Psoas muscle (tissue), 8 donors: ENCODE measurements at places on chromosomes 13 and 19.

DNA sequence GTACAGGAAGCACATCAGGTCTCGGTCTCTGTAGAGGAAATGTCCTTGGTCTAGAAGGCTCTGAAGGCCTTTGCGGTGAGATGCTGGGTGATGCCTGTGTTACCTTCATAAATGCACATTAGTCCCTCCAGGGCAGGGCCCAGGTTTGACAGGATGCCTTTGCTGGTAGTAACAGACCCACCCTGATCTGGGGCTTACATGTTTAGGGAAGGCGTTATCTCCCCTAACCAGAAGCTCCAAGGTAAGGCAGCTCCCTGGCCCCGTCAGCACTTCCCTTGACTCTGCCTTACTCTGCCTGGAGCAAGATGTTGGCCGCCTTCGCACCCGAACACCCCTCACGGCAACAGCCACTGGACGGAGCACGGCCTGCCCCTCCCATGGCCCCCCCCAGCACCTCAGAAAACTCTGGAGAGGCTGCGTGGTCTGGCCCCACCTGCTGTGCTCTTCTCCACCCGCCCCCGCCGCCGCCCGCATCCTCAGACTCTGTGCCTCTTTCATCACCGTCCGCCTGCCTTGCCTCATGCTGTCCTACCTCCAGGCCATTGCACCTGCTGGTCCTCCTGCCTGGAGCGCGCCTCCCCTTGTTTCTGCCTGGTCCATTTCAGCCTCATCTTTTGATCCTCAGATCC is 9.1 kb downstream of the AP2A1 start:
- no peak for DNase-seq

DNA sequence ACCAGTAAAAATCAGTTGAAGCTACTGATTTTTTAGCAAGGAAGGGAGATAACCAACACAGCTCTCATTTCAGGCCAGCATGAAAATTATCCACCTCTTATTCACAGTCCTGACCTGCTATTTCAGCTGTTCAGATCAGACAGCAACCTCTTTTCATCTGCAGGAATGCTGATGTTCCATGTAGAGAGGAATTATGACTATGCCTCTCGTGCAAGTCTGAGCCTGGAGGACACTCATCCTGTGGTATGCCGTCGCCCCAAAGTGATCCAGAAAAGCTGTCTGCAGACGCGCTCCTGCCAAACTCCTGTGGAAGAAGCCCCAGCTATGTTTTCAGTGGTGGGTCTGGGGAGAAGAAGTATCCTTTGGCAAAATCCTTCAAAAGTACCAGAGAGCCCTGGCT is 563.5 kb upstream of the SLITRK1 start:
- DNase-seq, result no peak

DNA sequence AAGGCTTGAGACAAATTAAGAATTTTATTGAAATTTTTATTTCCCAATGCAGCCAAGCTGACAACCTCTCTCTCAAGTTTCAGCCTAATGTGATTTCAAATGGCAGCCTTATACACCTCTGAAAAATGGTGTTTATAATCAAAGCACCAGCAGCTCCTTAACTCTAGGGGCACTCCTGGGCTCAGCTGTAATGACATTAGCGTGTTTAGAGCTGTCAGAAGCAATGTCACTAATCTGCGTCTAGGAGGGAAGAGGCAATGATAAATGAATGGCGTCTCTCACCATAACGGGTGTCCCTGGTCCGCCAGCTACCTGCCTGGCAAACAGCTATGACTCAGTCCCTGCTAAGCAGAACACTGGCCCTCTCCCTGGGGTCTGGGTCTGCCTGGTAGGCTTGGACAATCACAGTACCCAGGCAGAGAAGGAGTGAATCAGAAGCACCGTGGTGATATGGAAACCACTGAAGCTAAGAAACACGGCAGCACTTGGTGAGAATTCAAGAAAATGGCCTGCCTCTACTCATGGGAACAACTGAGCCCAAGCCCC is 131.8 kb upstream of the VSTM2B start:
- DNase-seq, result no peak

DNA sequence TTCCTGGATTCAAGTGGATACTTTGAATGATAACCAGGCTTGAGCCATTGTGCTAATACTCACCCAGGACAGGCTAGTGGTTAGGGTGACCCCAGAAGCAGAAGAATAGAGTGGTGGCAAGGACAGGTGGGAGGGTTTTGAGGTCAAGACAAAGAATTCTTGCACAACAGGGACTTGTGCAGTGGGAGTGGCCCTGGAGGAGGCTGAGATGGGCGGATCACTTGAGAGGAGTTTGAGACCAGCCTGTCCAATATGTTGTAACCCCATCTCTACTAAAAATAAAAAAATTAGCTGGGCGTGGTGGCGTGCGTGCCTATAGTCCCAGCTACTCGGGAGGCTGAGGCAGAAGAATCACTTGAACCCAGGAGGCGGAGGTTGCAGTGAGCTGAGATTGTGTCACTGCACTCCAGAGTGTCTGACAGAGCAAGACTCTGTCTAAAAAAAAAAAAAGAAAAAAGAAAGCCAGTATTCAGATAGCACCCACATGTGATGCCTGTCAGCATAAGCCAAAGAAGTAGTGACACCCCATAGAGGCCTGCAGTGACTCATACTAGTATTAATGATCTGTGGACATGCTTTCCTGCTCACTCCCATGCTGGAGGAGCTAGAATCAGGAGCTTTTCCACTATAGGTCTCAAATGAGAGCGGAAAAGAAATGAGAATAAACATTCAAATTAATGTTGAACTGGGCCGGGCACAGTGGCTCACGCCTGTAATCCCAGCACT is 78.7 kb downstream of the RNF17 start:
- no peak for DNase-seq

GRCh38 chr13:39612023-39612637 is 9.1 kb upstream of the LHFPL6 start:
- no peak for DNase-seq

GRCh38 chr19:27776020-27776419 is 1436.9 kb downstream of the UQCRFS1 start:
- DNase-seq, result no peak

DNA sequence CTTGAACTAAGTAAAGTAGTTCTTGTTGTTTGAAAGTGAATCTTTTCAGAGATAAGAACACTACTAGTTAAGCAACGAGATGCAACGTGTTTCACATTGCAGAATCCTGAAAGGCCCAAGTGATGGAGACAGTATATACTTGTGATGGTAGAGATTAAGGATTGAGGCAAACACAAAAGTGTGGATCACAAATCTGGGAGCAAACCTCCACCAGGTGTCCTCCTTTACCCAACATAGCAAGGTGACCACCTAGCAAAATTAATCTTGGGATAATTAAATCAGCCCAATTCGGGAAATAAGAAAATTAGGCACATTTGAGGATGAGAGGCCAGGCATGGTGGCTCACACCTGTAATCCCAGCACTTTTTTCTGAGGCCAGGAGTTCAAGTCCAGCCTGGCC is 563.9 kb downstream of the DACH1 start:
- DNase-seq, result no peak

DNA sequence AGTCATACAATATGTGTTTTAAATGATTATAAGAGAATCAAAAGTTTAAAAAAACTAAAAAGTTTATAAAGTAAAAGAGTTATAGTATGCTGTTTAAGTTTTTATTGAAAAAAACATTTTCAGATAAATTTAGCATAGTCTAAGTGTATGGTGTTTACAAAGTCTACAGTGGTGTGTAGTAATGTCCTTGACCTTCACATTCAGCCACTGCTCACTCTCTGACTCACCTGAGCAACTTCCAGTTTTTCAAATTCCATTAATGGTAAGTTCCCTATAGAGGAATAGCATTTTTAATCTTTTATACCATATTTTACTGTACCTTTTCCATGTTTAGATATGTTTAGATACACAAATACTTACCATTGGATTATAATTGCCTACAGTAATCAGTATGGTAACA is 842.4 kb upstream of the KLHL1 start:
- DNase-seq, result no peak

DNA sequence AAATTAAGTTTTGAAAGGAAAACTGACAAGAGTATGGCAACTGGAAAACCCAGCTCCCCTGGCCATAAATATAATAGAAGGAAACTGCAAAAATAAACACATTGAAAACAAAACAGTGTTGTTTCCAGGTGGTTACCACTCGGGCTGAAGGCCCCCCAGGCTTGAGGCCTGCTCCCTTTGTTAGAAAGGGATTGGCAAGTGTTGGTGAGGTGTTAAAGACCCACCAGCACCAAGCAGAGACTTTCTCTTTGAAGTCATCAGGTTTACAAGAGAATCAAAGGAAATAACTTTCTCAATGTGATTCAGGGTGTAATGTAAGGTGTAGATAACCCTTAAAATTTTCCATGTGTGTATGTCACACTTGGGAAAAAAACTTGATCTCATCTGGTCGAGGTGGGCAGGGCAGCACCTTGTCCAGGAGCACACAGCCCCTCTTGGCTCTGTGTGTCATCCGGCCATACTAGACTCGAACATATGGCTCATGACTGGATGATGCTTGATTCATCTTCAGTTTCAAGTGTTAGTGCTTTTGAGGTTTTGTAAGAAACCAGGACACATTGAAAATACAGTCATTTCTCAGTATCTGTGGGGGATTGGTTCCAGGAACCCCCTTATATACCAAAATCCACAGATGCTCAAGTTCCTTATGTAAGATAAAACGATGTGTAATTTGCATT is 7.8 kb downstream of the ACTN4 start:
- no peak for DNase-seq

- no peak for DNase-seq
Measured at GRCh38 chr19:18941628-18942354, 774 bp upstream of the HOMER3 start.

DNA sequence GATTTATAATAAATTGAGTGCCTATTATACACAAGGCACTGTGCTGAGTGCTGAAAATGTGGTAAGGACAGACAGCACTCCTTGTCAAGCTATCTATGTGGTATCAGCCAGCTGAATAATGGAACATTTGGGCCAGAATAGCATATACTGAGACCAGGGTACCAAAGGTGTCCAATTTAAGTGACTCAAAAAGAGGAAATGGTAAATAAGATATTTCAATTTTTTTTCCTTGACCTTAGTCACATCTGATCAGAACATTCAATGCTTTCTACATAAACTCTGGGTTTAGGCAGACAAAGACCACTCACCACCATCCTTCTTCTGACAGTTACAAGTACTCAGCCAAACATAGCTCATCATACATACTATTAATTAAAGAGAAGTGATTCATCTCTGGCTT is 43.2 kb downstream of the RCBTB2 start:
- no peak for DNase-seq

- no peak for DNase-seq
Measured at GRCh38 chr19:18646535-18647370, 9.9 kb downstream of the KLHL26 start.

DNA sequence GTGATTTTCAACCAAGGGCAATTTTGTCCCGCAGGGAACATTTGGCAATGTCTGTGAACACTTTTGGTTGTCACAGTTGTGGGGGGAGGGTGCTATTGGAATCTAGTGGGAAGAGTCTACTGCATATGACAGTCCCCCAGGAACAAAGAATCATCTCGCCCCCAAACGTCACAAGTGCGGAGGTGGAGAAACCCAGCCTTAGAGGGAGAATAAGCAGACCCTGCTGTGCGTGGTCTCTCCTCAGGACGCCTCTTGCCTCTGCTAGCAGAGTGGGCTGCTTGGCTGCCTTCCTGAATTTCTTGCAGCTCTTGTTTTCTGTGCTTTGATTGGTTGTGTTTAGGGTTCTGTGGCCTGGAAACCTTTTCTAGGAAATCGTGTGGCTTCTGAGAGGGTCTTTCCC is 42.5 kb downstream of the NFIX start:
- no peak for DNase-seq

- DNase-seq, result no peak
Measured at GRCh38 chr13:38147050-38147449, 202.6 kb upstream of the UFM1 start.

DNA sequence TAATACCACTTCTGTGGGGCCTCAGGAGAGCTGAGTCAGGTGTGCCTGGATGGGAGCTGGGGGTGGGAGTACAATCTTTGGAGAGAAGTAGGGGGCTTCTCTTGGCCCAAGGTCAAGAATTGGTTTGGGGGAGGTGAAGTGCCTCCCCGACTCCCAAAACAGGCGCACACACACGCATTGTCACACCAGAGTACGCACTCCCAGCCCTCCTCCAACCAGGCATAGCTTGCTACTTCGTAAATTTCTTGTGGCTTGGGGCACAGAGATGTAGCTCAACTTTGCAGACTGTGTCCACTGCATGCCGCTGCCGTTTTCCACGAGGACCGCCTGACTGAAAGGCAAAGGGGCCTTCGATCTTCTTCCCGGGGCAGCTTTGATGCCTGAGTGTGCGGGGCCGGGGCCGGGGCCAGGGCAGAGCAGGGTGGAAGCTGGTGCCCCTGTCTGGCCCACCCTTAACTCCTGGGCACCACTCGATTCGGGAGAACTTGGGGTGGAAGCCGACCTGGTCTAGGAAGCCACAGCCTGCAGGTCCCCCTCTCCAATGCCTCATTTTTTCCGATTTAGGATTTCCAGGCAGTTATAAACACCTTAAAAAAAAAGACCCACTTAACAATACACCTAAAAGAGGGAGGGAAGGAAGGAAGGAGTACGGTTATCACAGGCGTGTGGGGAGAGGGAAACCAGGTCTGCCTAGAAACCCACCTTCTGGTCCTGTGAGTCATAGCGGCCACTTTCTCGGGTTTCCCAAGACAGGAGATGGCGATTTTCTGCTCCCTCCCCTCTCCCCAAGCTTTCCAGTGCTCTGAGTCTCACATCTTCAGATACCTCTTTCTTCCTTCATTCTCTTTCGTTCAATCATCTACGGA is 5.8 kb upstream of the TSHZ3 start:
- no peak for DNase-seq

DNA sequence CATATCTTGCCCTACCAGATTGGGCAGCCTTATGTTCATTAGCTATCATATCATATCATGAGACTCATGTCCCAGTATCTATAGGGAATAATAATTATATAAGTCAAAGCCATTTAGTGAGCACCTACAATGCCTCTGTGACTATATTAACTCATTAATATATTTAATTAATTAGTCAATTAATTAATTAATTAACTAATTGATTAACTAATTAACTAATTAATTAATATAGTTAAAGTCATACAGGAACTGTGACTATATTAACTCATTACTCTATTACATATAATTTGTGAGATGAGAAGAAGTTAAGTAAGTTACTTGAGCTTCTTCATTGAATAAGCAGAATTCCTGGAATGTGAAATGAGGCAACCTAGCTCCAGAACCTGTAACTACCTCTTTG is 588.3 kb upstream of the SLITRK1 start:
- no peak for DNase-seq
